ENCODE measurements at places on chromosomes 5 and 9.

DNA sequence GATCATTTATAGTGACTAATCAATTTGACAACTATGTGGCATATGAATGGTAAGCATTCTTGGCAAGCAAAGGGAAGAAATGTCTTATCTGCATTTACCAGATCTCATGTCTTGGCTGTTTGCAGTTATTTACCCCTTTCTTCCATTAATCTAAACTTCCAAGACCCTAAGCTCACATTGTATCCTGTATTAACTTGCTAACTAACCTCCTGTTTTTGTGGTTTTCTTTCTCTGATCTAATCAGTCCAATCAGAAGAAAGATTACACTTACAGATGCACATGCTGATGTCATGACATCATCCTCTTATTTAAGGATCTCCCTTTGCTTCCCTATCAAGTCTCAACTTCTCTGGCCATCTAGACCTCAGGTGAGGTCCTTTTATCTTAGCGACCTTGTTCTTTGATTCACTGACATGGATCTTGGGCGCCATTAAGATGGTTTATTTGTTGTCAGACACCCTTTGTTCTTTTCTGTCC lies 95.5 kb downstream of the F2RL2 start:
- no peak for DNase-seq

- peak; percentile 23 for DNase-seq
Measured at GRCh38 chr5:123844873-123845272, 332.9 kb downstream of the CSNK1G3 start.

GRCh38 chr9:69637817-69638200 lies 34.4 kb downstream of the APBA1 start:
- peak; percentile 19 for DNase-seq

DNA sequence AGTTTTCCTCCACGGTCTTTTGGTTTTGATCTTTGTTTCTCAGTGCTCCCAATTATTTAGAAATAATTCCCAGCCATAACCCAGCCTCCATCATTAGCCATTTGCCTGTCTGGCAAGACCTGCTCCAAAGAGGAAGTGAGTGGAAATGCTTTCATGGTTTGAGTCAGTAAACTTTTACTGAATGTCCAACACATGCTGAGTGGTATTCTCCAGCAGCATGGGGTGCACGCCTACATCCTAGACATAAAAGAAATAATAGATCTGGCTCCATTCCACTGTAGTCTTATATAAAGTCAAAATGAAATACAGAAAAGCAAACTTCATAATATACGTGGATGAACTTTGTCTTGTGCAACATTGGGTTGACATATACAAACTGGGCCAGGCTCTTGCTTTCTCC lies 757.2 kb downstream of the TLE1 start:
- DNase-seq: no peak

- no peak for DNase-seq
Measured at GRCh38 chr9:125411171-125411756, 149.6 kb downstream of the GAPVD1 start.

GRCh38 chr5:6710070-6710469 lies 3.2 kb upstream of the TENT4A start:
- no peak for DNase-seq

DNA sequence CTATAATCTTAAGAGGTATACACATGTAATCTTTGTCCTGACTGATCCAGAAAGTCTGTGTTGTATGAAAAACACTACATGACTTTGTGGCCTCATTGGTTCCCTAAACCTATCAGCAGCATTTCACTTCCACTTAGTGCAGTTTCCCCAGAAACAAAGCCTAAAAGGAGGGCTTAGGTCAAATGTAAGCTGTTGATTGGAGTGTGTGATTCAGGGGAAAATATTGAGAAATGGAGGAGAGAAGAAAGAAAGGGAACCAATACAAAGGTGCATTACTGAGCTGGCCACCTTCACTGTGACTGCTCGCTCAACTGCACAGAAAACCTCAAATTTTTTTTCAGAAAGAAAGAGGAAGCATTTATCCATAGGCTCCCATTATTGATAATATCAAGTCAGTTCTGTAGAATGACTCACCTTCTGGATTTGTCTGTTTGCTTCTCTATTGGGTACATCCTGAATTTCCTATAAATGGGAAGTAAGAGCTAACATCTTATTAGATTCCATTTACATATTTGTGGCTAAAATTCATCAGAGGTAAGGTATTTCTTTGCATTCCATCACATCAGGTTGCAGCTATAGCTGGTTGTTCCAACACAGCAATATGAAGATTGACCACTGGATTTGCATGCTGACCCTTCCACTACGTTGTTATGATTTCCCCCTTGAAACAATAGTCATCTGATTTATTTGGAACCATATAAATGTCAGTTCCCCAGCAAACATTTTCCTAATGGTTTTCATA lies 10.3 kb upstream of the FST start:
- DNase-seq: no peak

DNA sequence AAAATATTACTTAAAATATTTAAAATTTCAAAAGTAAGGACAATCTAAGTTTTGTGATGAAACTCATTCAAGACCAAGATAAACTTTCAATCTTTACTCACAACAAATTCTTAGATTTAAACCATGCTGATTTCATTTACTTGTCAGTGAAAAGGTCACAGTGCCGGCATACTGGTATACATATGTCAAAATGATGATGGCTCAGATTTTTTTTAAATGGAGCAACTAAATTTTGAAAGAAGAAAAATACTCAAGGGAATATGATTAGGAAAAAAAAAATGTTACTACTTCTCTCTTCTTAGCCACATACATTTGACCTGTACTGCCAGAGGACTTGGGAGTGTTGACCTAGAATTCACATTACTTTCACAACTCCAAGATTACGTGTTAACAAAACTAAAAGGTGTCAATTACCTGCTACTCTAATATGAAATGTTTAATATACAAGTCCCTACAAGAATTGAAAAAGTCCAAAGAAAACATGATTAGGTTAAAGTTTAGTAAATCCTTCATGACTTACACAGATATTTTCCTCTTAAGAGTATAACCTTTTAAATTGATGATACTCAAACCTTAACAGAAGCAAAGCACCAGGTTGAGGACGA lies 4.6 kb downstream of the EFNA5 start:
- no peak for DNase-seq

DNA sequence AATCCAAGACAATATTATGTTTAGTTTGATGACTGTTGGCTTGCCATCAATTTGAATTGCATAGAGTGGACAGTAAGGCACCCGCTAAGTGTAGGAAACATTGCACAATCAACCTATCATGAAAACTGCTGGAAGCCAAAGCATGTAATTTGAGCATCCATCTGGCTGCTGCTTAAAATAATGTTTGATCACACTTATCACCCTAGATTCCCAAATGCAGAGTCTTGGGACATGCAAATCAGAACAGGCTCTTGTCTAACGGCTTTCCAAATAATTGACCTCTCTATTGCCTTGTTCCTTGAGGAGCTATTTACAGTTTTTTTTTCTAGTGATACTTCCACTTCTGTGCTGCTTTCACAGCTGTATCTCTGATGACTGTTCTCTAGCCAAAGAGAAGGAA lies 342.1 kb downstream of the PRR16 start:
- DNase-seq: no peak

DNA sequence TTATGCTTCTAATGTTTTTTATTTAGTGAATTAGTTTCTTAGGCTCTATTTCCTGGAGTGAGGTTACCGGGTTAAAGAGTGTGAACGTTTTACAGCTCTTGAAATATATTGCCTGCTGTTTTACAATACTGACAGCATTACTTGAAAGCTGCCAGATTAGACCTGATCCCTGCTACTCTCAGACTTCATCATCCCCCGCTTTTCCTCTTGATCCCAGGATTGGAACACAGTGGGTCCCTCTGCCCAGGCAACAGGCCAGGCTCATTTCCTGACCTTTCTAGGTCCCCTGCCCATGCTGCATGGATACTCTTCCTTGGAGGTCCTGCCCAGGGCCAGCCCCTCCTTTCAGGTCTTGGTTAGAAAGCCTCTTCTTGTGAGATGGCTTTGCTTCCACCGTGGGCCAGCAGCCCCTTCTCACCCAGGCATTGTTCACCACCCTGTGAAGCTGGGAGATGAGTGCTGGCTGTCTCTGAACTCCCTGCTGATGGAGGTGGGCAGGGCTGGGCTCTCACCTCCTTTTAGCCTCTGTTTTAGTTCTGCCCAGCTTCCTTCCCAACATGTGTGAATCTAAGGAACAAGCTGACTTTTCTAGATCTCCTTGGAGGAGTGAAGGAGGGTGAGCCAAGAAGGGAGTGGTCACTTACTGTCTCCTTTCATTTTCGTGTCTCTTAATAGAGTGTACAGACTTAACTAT lies 15.5 kb upstream of the FAM120AOS start:
- DNase-seq: no peak

GRCh38 chr9:133759146-133759900 lies 21.2 kb upstream of the SARDH start:
- DNase-seq: no peak

- DNase-seq: no peak
Measured at GRCh38 chr9:4725706-4726442, 15.1 kb downstream of the AK3 start.

- no peak for DNase-seq
Measured at GRCh38 chr5:132339502-132339901, 30.0 kb upstream of the SLC22A5 start.

- DNase-seq: no peak
Measured at GRCh38 chr5:128406803-128407202, 131.2 kb downstream of the FBN2 start.

DNA sequence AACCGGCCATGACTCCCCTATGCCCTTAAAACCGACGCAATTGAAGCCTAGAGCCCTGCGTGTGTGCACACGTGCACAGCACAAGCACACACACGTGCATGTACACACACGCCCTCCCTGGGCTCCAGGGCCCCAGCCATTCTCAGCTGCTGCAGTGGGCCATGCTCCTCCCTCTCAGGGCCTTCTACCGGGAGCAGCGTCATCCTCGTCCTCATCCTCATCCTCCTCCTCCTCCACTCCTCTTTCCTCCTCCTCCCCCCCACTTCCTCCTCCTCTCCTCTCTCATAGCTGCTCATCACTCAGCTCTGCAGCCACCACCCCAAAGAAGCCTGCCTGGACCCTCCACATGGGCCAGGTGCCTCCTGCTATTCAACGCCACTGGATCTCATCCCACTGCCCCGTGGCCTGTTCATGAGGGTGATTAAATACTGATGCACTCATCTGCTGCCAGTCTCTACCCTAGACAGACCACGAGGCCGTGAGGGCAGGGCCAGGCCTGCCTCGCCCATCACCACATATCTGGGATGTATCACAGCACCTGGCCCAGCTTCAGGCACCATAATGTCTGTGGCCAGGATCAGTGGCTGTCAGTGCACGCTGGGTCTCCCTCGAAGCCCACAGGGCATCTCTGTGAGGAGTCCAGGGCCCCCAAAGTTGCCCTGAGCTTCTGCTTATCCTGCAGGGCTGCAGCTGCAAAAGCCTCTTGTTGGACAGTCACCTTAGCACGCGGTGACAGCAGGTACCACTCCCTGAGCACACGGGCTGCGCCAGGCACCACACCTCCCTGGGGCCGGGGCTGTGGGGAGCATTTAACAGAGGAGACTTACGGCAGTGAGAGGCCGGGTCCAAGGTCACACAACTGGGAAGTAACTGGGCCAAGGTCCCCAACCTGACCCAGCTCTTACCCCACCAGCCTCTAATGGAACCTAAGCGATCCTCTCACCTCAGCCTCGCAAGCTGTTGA lies 9.8 kb downstream of the FAM78A start:
- no peak for DNase-seq

Data from fibroblast of skin of left biceps (primary cell).